ENCODE measurements at places on chromosomes 3 and 15.

GRCh38 chr3:99430348-99431134 lies 207.9 kb upstream of the COL8A1 start:
- no peaks in the 10 kb centered on the region for H3K4me1 ChIP-seq
- no peaks in the 10 kb centered on the region for H3K36me3 ChIP-seq
- no peak overlapping the region for H3K4me3 ChIP-seq
- no peak overlapping the region for H3K27ac ChIP-seq
- H3K27me3 ChIP-seq: peaks cover 44% of the 10 kb centered on the region

DNA sequence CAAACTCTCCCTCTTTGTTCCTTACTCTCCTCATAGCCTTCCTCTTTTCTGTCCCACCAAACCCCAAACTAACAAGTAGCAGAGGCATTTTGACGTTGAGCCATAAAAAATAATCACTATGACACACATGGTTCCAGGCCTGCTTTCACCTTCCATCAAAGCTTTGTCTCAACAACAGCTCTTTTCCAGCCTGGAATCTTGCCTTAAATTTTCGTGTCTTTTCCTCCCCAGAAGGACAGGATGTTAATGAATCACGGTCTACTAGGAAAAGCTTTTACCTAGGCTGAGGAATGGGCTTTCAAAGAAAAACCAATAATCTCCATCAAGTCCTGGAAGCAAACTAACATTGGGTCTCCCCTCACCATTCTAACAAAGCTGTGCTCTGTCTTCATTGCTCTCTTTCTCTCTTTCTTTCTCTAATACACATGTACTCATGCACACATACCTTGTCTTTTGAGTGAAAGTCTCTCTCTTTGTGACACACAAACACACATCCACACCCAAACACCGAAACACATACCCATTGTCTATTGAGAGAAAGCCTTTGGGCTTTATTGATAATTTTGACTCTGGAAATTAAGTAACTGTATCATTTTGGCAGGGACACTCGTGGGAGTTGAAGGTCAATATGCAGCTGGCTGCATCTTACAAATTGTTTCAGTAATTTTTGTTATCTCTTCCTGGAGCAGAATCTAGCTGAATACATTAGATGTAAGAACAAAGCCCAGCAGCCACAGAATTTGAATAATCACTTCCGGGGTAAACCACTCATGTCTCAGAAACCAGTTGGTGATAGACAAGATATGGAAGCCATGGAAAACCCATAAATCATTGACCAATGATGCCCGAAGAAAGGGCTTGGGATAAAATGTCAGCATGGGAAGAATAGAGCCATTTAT lies 107.4 kb upstream of the SLC4A7 start:
- no peaks in the 10 kb centered on the region for H3K36me3 ChIP-seq
- H3K4me3 ChIP-seq: no peak overlapping the region
- no peaks in the 10 kb centered on the region for H3K4me1 ChIP-seq

- H3K4me3 ChIP-seq: no peak overlapping the region
- H3K4me1 ChIP-seq: peaks cover 27% of the 10 kb centered on the region
- H3K36me3 ChIP-seq: no peaks in the 10 kb centered on the region
Measured at GRCh38 chr3:128550113-128550440, 57.1 kb upstream of the GATA2 start.

DNA sequence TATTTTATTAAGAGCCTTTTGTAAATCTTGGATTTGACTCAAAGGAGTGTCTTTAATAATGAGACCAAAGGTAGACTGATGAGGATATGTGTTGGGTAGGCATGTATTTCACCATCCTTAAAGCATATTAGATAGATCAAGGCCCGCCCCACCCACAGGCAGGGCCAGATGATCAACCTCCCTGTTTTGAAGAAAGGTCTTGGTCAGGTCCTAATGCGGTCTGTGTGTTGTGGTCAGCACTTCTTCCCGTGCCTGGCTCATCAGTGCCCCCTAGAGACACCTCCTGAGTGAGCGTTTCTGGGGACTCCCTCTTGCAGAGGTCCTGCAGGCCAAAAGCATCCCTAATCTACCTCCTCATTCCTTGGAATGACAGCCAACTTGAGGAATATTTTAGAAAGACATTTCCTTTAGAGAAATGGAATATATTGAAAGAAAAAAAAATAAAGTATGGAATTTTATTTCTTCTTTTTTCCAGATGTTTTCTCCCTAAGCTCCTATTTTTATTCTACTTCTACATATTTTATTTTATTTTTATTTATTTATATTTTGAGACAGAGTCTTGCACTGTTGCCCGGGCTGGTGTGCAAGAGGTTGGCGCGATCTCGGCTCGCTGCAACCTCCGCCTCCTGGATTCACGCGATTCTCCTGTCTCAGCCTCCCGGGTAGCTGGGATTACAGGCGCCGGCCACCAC lies 6.0 kb downstream of the TM4SF4 start:
- DNase-seq: peak; percentile 76
- H3K4me3 ChIP-seq: no peak overlapping the region
- peaks cover 6% of the 10 kb centered on the region for H3K4me1 ChIP-seq
- H3K27ac ChIP-seq: no peak overlapping the region
- H3K36me3 ChIP-seq: no peaks in the 10 kb centered on the region

GRCh38 chr3:107369791-107370190 lies 7.4 kb upstream of the CCDC54 start:
- no peaks in the 10 kb centered on the region for H3K27me3 ChIP-seq
- no peak overlapping the region for H3K4me3 ChIP-seq
- H3K4me1 ChIP-seq: peaks cover 7% of the 10 kb centered on the region
- H3K36me3 ChIP-seq: no peaks in the 10 kb centered on the region
- H3K27ac ChIP-seq: no peak overlapping the region

GRCh38 chr3:130971208-130971607 lies 55.4 kb downstream of the ASTE1 start:
- no peaks in the 10 kb centered on the region for H3K27me3 ChIP-seq
- no peak for DNase-seq
